ENCODE measurements at places on chromosomes 6 and 20.

DNA sequence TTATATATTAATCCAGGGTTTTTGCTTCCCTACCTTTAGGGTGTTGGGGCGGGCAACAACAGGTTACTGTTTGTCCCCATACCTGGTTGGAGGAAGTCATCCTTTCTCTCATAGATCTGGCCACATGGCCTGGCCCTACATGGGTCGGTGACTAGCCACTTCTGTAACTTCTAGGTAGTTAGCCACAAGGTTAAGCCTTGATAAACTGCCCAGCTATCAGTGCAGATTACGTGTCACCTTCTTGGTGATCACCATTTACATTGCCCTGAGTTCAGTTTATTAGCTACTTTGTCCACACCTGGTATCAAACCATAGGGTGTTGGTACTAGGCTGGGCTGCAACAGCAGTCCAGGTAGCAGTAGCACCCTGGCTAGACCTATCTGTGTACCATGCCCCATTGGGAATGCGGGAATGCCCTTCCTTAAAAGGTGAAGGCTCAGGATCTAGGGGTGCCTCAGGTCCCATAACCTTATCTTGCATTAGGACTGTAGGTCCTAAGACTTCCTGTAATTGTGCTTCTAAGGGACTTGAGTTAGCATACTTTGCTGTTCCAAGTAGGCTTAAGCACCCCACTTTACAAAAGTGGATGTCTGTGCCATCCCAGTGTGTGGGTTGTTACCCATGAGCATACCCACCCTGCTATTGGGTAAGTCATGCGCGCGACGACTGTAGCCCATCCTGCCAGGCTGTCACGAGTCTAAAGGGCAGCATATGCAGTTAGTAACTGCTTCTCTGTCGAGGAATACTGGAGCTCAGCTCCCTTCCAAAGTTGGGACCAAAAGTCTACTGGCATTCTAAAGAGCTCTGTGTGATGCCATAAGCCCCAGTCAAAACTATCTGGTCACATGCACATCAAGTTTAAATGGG lies 5.2 kb downstream of the ZKSCAN3 start:
- no peak for DNase-seq

DNA sequence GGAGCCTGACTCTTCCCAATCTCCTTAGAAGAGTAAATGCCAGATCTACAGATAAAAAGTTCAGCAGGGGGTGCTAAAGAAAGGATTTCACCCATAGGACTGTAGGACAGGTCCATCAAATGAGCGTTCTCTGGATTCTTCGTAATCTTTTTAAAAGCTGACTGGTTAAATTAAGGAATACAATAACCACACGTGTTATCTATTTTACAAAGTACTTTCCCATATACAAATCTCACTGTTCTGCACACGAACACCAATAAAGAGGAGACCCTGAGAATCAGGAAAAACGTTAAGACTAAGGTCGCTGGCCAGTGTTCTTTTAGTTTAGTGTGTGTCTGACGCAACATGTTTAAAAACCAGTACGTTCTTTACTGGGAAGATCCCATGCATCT lies 542 bp downstream of the TUBE1 start:
- DNase-seq: peak; percentile 2

DNA sequence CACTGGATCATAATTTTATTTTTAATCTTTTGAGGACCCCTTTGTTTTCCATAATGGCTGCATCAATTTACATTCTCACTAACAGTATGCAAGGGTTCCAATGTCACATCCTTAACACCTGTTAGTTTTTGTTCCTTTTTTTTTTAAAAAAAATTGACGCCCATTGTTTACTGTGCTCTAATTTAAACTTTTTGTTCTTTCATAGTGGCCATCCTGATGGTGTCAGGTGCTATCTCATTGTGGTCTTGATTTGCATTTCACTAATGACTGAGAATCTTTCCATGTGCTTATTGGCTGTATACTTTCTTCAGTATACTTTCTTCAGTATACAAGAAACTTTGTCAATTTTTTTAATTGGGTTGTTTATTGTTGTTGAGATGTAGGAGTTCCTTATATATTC lies 347.0 kb downstream of the RNGTT start:
- DNase-seq: no peak

DNA sequence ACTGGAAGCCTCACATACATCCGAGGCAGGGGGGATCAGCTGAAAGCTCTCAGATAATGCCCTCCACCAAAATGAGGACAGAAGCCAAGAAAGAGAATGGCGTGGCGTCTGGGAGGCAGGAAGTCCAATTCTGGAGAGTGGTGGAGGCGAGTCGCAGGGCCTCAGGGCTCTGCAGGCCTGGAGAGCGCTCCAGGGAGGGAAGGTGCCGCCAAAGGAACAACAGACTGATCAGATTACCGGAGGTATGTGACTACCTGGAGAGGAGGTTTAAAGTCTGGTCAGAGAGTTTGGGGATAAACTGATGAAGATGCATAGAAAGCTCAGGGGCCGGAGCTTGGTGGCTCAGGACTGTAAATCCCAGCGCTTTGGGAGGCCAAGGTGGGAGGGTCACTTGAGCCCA lies 11.2 kb upstream of the IP6K3 start:
- DNase-seq: no peak

GRCh38 chr20:1894471-1894950 lies 696 bp upstream of the SIRPA start:
- DNase-seq: no peak

DNA sequence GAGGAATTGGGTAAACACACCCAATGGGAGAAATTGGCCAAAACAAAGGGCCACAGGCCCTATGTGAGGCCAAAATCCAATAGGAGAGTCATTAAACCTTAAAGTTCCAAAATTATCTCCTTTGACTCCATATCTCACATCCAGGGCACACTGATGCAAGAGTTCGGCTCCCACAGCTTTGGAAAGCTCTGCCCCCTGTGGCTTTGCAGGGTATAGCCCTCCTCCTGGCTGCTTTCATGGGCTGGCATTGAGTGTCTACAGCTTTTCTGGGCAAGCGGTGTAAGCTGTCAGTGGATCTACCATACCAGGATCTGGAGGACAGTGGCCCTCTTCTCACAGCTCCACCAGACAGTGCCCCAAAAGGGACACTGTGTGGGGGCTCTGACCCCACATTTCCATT lies 160.5 kb downstream of the ADGRG6 start:
- no peak for DNase-seq

DNA sequence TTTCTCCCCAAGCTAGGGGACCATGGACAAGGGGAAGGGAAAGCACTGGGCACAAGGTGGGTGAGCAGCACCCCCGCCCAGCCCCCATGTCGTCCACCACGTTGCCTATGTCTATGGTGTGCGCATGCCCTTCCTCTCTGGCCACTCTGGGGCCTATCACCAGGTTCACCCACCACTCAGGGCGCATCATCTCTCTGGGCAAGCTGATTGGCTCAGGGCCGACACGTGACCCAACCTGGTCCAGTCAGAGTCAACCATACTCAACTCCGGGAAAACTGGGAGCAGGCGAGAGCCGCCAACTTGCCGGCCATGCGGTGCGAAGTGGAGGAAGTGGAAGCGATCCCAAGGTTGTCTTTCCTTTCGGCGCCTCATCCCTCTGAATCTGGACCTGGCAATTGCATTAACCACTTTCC lies 25.9 kb downstream of the ACSS1 start:
- no peak for DNase-seq

DNA sequence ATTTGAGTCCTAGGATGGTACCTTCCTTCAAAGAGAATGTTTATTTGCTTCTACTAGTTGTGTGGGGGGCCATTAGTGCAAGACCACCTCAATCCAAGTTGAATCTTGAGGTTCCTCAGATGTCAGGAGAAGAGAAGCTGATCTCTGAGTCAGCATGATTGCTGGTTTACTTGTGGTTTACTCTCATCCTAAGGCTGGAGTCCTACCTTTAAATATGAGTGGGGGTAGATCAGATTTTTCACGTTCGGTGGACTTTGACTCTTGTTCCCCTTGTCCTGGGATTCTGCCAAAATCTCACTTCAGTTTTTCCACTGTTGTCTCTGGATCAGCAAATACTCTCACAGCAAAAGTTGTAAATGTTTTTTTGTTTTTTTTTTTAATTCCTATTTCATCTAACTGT lies 84.6 kb upstream of the F13A1 start:
- no peak for DNase-seq

- DNase-seq: peak; percentile 4
These were observed at the start of gene DDO for GRCh38 chr6:110415086-110415916. TSS of gene DDO (minus strand) at chr6:110415575. CDS start at chr6:110413462, 2,113 bp downstream.

DNA sequence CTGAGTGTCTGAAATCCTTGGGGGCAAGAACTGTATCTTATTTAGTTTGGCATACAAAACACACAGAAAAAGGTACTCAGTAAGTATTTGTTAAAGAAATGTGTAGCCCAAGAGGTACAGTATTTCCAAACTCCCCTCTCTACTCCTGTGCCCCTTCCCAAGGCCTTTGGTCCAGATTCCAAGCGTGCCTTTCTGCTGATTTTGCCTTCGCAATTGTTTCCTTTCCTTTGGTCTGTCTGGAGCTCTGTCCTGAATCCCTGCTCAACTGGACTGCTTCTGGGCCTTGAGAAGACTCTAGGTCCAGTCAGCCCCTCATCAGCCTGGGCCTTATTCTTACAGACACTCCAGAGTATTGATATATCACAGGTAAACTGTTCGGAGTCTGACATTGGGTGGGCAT lies 122.2 kb upstream of the SYNCRIP start:
- no peak for DNase-seq

- DNase-seq: no peak
These were observed 40.8 kb downstream of the SMAP1 start for GRCh38 chr6:70708448-70708847.

DNA sequence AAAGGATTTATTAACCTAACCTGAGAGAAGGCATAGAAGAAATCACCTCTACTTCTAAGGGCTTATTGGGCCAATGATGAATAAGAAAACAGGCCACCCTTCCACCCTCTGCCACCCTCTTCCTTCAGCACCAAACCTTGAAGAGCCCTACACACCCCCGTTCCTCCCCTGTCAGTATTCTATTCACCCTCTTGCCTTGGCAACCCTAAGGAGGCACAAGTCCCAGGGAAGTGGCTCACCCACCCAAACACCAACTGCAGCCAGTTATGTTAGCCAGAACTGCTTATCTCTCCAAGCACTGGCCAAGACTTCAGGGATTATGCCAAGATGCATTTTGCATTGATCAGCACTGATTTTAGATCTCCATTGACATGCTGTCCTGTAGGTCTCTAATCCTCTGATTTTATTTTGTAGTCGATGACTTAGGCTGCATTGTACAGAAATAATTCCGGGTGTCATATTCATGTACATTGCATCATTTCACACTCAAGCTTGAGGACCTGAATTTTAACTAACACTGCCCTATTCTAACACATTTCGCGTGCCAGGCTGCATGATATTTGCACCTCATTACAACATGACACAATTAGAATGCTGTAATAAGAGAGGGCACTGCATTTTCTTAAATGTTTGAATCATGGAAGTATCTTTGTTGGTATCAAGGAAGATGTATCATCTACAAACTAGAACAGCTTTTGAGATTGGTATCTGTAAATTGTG lies 15.7 kb downstream of the CNKSR3 start:
- no peak for DNase-seq

DNA sequence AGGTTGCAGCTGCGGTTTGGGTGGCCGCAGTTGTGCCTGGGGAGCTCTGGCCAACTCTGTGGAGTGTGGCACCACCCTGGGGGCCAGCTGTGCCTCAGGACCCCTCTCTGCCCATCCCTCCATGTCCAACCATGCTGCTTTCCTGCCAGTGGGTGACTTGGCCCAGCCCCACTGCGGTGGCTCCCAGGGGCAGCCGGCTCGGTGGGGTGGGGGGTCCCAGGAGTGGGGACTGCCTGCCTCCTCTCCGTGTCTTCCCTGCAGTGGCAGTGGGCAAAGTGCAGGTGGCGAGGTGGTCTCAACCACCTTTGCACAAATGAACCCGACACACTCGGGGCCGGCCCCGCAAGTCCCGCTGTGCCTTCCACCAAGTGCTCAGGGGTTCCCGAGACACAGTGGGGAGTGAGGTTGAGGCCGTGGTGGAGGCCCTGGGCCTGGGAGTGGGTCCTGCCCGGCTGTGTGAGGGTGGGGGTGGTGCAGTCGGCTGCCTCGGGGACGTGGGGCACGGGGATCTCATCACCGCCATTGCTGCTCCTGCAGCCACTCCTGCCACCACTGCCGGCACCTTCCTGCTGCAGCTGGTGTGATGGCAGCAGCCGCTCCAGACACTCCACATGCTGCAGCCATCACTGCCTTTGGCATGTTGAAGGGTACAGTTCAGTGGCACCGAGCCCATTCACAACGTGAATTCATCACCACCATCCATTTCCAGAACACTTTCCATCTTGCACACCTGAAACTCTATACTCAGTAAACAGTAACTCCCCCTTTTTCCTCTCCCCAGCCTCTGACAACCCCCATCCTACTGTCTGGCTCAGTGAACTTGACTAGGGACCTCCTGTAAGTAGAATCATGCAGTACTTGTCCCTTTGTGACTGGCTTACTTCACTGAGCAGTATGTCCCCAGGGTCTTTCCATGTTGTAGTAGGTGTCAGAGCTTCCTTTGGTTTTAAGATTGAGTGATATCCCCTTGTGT lies 10.7 kb upstream of the SLCO4A1 start:
- DNase-seq: no peak

DNA sequence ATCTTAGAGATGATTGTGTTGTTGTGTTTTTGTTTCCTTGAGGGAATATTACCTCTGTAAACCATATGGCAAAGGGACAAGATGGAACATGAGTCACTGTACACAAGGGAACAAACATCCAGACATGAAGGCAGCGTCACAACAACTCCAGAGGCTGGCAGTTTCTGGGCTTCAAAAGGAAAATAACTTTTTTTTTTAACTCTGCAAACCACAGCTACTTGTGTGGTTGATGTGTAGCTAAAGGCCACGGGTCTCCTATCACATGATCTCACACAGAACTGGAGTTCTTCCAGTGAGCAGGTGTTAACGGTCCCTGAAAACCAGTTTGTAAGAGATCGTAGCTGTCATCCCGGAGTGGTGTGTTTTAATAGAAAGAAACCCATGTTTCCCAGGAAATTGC lies 33.2 kb upstream of the HBS1L start:
- peak; percentile 66 for DNase-seq

DNA sequence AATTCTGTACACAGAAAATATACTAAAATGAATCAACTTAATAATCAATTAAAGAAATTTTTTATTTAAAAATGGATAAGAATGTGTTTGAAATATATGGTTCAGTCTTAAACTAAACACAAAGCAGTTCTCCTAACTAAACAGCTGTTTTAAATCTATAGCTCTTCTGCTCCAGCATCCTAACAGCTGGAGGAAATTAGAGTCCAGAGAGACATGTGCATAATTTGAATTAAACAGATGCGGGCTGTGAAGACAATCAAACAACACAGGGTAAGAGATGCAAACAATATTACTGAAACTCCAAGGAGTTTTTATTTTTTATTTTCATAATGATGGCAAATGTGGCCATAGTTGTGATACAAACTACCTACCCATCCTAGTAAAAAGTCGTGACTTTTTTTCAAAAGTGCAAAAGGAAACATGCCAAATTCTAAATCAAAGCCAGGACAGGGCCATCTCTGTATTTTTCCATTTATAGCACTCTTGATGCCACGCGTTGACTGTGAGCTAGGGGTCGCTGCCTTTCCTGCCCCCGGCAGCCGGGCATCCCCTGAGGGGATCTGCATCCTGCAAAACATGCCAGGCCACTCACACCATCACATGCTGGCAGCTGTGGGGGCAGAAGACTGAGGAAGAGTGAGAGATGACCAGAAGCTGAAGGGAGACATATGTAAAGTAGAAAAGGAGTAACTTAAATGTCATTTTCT lies 310.6 kb downstream of the PRKN start:
- DNase-seq: no peak

- DNase-seq: no peak
These were observed 42.0 kb upstream of the KIF16B start for GRCh38 chr20:16615199-16615598.

- DNase-seq: no peak
These were observed 10.4 kb downstream of the PXT1 start for GRCh38 chr6:36432151-36432671.

Measured in CD4-positive, alpha-beta T cell treated with Interleukin-2 at 100 ng/mL for 4 hours (primary cell).